ENCODE measurements at places on chromosomes 2 and 18. TPM values are rescaled to one million over a fixed set of nuclear protein-coding genes. Genes with fewer than 3 reads are reported as not detected.
A peak's percentile ranks its signal among the peaks of the same experiment; 100 is the strongest.

- DNase-seq = no peak
Measured at GRCh38 chr2:208807756-208808155, 401.2 kb downstream of the PTH2R start.

Gene SEPTIN10
- total RNA-seq = 77.4 TPM

- no peak for DNase-seq
Measured at GRCh38 chr2:3643371-3644245, 14.4 kb upstream of the ALLC start.

GRCh38 chr2:238929242-238930081 is 81.6 kb downstream of the TWIST2 start:
- DNase-seq = no peak

Gene PXDN
- 126 TPM for total RNA-seq

- DNase-seq = no peak
Measured at GRCh38 chr18:48942086-48942485, 8.7 kb downstream of the SMAD7 start.

DNA sequence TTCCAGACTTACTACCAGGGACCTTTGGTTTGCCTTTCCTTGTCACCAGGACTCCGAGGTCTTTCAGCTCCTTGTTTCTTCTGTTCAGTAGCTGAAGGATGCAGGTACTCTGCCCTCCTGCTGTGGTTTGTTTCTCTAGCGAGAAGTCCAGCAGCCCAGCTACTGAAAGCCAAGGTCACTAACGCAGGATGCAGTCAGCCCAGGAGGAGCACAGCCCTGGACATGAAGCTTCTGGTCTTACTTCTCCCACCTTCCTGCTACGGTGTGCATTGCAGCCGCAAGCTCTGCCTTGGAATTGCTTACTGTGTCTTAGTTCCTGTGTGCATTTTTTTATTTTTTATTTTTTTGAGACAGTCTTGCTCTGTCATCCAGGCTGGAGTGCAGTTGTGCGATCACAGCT is 62.4 kb downstream of the DGKD start:
- no peak for DNase-seq

Gene PCARE
- not detected for total RNA-seq

DNA sequence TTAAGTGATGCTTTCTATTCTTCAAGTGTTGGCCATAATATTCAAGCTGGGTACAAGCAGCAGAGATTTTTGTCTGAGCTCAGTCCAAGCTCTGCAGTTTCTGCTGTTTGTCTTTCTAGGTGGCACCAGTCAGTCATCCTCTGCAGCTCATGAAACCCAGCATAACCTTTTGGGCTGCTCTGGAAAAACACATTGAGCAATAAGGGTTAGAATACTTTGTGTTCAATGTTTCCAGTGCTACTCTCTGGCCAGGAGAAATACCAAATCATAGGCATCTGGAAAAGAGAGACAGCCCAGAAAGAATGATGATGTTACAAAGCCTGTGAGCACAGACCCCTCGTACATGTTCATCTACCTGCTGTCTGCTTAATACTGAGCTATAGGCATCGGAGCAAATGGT is 19.5 kb upstream of the WIPF1 start:
- DNase-seq = peak; percentile 60

Gene RAB6C
- not detected for total RNA-seq

- DNase-seq = no peak
Measured at GRCh38 chr18:8221452-8221851, 387.8 kb upstream of the RAB12 start.

DNA sequence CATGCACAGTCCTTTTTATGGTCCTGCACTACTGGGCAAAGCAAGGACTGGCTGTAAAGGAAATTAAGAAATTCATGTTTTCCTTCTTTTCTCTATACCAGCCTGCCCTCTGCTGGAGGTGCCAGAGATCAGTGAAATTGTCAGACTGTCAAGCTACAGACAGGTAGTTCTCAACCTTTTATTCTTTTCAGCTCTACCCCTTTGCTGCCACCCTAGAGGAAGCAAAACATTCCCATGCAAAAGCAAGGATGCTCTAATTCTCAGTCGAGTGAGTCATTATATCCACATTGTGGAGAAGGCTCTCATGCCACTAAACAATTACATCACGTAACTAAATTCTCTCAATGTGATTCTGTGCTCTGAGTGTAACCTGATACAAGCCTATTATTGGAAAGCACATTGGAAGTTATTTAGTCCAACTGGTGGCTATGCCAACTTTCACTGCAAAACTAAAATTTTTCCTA is 25.0 kb upstream of the RAPGEF4 start:
- peak; percentile 89 for DNase-seq

- no peak for DNase-seq
Measured at GRCh38 chr2:223688094-223688835, 86.1 kb upstream of the SCG2 start.

Gene ANKRD29
- 5.8 TPM for total RNA-seq

DNA sequence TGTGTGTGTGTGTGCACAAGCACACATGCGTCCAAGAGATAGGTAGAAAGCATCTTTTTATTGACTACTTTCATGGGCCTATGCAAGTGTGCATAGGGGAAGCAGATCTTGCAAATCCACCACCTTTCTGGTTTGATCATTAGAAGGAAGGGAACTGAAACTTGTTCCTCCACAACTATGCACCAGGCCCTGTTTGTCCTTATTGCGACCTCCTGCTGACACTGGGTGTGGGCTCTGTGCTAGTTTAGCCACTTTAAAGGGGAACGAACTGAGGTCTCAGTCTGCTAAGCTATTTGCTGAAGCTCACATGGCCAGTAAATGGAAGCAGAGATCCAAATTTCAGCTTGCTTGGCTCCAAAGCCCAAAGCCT is 32.1 kb upstream of the INSIG2 start:
- no peak for DNase-seq

Gene MYOM1
- 0.06 TPM for total RNA-seq

GRCh38 chr2:96788442-96789244 is 27.4 kb upstream of the CNNM3 start:
- DNase-seq = peak; percentile 46

Gene C2orf15
- not detected for total RNA-seq

- DNase-seq = peak; percentile 59
Measured at GRCh38 chr2:136384531-136385303, 266.8 kb upstream of the CXCR4 start.

DNA sequence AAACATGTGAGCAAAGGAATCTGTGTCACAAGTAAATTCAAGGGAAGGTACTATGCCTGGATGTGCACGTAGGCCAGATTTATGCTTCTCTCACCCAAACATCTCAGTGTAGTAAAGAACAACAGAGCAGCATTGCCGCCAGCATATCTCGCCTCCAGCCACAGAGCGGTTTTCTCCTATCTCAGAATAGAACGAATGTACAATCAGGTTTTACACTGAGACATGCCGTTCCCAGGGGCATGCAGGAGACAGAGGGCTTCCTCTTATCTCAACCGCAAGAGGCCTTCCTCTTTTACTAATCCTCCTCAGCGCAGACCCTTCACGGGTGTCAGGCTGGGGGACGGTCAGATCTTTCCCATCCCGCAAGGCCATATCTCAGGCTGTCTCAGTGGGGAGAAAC is 175.3 kb downstream of the RPIA start:
- DNase-seq = no peak

GRCh38 chr2:189593115-189593514 is 12.5 kb upstream of the SLC40A1 start:
- no peak for DNase-seq

Gene FSIP2
- total RNA-seq = 0.13 TPM

- no peak for DNase-seq
Measured at GRCh38 chr18:10232062-10232461, 222.4 kb upstream of the APCDD1 start.

Gene TMEM37
- not detected for total RNA-seq

DNA sequence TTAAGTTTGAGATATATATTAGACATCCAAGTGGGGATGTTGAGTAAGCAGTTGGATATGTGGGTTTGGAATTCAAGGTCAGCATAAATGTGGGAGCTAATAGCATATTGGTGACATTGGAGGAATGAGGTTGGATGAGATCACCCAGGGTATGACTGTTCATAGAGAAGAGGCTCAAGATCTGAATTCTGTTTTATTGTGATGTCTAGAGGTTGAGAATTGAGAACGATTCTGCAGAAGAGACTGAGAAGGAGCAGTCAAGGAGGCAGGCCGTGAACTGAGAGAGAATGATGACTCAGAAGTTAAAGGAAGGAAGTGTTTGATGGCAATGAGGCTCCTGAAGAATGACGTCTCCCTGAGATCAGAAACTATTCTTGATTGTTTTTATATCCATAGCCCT is 5.9 kb downstream of the SERPINB11 start:
- DNase-seq = peak; percentile 75

Gene CCBE1
- 54.9 TPM for total RNA-seq

Gene GAL3ST2
- total RNA-seq = not detected

- no peak for DNase-seq
Measured at GRCh38 chr2:13616059-13616458, 899.3 kb downstream of the TRIB2 start.

Gene CNGA3
- 0.58 TPM for total RNA-seq
